ENCODE measurements at places on chromosomes 12 and 14.

- DNase-seq, result no peak
Observed at GRCh38 chr12:52010152-52010622, 3.4 kb downstream of the TAMALIN start.

DNA sequence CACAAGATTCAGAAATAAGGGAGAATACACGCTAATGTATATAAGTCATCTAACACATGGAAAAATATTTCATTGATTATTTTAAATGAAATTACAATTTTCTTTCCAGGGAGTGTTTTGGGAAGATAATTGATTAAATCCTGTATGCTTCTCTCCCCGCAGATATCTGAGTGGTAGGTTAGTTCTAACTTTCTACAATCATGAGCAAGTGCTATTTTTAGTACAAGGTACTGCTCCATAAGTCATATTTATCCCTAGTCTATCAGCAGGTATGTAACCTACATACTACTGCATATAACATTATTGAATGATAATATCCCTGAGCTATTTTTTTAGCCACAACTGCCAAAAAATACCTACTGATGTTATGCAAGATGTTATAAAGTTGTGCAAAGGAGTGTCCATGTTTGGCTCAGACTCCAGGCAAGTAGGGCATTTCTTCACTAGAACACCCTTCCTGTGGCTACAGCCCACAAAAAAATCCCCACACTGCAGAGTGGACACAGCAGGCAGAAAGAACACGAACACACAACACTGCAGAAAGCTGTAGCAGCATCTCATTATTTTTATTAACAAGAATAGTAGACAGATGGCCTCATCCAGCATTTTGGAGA is 87.0 kb downstream of the SEC23A start:
- DNase-seq, result no peak

DNA sequence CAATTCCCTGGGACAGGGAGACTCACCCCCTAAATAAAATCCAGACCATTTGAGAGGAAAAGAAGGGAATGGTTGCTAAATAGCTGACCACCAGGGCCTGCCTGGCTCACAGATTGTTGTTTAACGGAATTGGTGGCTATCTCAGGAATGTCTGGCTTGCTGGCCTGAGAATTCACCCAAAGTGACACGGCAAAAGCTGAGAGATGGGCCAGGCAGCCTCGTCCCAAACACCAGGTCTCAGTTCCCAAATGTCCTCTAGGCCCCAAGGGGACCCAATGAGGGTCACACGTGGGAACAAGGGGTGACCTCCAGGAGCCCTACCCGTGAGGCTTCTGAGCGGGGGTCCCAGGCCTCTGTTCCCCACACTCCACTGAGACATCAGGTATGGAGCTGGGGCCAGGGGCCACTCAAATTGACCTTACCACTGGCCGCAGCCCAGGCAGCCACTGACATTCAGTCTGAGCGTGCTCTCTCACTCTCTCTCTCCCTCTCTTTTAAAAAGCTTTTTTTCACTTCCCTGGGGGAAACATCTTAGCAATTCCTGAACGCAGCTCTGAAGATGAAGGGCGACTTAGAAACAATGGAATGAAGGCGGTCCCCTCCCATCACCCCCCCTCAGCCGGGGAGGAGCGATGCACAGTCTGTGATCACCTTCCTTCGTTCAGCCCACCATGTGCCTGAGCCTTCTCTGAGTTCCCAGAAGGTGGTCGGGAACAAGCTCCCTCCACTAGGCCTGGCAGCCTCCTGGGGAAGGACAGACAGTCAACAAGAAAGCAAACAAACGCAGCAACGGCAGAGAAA is 131.2 kb downstream of the SCARB1 start:
- no peak for DNase-seq

DNA sequence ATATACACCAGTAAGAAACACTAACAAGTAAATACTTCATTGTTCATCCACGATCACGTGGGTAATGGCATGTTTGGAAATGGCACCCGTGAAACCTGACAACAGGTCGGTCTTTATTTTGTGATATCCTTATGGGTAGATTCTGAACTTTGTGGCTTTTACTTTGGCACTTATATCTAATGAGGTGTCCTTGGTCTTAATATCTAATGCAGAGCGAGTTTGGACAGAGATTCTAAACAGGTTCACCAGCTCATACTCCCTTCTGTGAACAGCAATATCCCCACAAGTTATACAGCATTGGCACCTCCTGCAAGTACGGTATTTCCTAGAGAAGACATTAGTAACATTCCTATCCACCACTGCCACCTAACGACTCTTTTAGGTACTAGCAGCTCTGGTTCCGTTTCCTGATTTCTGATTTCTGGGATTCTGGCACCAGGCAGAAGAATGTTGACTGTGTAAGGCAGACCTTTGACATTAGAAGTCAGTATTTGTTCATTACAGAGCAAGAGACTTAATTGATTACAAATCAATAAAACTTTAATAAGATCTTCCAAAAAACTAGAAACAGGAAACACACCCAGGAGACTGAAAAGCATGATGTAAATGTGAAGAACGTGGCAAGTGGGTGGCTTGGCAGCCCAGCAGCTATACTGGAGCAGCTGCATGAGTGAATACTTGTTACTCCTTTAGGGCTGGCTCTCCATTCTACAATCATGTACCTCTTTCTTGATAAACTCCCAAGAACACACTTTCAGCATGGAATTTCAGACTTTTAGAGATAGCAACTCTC is 2.5 kb downstream of the ANG start:
- peak; percentile 74 for DNase-seq

- peak; percentile 24 for DNase-seq
Observed at GRCh38 chr12:111298582-111299436, 70.1 kb downstream of the PHETA1 start.

DNA sequence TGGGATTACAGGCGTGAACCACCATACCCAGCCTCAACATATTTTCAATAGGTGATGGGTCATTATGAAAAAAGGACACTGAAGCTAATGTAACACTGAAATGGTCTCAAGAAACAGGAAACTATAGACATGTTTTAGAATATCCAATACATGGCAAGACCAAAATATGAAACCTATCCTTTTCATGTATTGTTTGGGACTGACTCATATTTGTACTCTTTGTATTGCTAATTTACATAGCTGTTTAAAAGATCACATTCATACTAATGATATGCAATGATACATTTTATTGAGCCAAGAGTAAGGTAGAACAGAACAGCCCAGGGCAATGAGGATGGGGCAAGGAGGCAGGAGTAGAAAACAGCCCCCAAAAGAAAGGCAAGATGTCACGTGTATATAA is 32.6 kb downstream of the RESF1 start:
- DNase-seq, result peak; percentile 49

DNA sequence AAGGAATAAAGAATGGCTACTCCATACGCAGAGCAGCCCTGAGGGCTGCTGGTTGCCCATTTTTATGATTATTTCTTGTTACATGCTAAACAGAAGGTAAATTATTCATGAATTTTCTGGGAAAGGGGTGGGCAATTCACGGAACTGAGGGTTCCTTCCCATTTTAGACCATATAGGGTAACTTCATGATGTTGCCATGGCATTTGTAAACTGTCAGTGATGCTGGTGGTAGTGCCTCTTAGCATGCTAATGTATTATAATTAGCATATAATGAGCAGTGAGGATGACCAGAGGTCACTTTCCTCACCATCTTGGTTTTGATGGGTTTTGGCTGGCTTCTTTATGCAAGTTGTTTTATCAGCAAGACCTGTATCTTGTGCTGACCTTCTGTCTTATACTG is 273.0 kb downstream of the FUT8 start:
- no peak for DNase-seq
